GM12878 (cell line): ENCODE measurements at places on chromosomes 5 and 9. TPM values are rescaled to one million over a fixed set of nuclear protein-coding genes. Genes with fewer than 3 reads are reported as not detected.

The FBXO10 gene
- 8.7 and 8.8 TPM in 2 replicates for polyA plus RNA-seq

The SPATA31E1 gene
- not detected in 2 replicates for polyA plus RNA-seq

DNA sequence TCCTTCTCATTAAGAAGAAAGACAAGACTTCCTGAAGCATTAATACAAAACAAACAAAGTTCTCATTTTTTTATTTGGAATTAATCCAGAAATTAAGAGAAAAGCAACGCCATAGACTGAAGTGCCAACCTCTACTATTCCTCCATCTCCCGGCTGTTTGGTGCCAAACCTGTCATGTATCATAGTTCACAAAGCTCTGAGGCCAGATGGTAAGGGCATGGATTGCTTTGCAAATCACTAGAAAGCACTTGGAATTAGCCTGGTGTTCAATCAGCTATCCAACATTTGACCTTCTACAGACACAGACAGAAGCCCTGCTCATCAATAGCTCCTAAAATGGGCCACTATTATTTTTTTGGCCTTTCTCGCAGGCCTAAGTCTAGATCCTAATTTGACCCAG, 33.8 kb downstream of the HTR1A start:
- no peaks in the 10 kb centered on the region for H3K36me3 ChIP-seq
- no peak overlapping the region for H3K27ac ChIP-seq
- DNase-seq: no peak
- H3K27me3 ChIP-seq: no peaks in the 10 kb centered on the region
- H3K4me3 ChIP-seq: no peak overlapping the region
- no peaks in the 10 kb centered on the region for H3K4me1 ChIP-seq

The RFESD gene
- 5.7 and 6.8 TPM in 2 replicates for polyA plus RNA-seq
